Activated CD4-positive, alpha-beta memory T cell treated with anti-CD3 and anti-CD28 coated beads, Interleukin-2, amount 10 ng/mL, durations not matched to agents 7 days and 5 days (primary cell): ENCODE measurements at places on chromosomes 5 and 9. TPM values are rescaled to one million over a fixed set of nuclear protein-coding genes. Genes with fewer than 3 reads are reported as not detected.

GRCh38 chr5:67942421-67942820, 273.1 kb upstream of the PIK3R1 start:
- no peak overlapping the region for H3K27ac ChIP-seq
- peaks cover 2% of the 10 kb centered on the region for H3K27me3 ChIP-seq
- H3K4me3 ChIP-seq = no peak overlapping the region
- no peak for DNase-seq
- no peaks in the 10 kb centered on the region for H3K36me3 ChIP-seq

- no peak overlapping the region for H3K4me3 ChIP-seq
- no peaks in the 10 kb centered on the region for H3K27me3 ChIP-seq
- H3K36me3 ChIP-seq = no peaks in the 10 kb centered on the region
- H3K27ac ChIP-seq = no peak overlapping the region
- DNase-seq = no peak
Observed at GRCh38 chr5:143133721-143134120, 269.8 kb downstream of the NR3C1 start.

DNA sequence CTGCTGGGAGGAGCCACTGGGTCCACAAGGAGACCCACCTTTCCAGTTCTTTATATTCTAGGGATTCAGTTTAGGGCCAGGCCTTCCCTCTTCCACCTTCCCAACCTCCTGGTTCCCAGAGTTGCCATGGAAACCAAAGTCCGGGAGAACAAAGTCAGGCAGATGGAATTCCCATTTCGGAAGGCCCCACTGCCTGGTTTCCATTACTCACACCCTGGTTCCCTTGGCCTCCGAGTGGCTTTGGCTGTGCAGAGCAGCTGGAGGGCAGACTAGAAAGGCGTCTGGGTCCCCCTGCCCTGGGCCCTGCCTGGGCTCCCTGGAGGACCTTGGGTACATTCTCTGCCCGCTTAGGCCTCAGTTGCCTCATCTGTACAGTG, 136.1 kb downstream of the RGS3 start:
- H3K27ac ChIP-seq = no peak overlapping the region
- H3K27me3 ChIP-seq = no peaks in the 10 kb centered on the region
- H3K4me1 ChIP-seq = peaks cover 4% of the 10 kb centered on the region
- DNase-seq = no peak
- no peak overlapping the region for H3K4me3 ChIP-seq
- H3K36me3 ChIP-seq = peaks cover 4% of the 10 kb centered on the region

- no peak overlapping the region for H3K27ac ChIP-seq
- H3K4me3 ChIP-seq = no peak overlapping the region
- DNase-seq = no peak
- no peaks in the 10 kb centered on the region for H3K27me3 ChIP-seq
- no peaks in the 10 kb centered on the region for H3K4me1 ChIP-seq
- no peaks in the 10 kb centered on the region for H3K36me3 ChIP-seq
Observed at GRCh38 chr5:30099634-30100033, 1093.9 kb upstream of the CDH6 start.

GRCh38 chr5:86831128-86831527, 213.4 kb downstream of the COX7C start:
- no peak for DNase-seq
- no peaks in the 10 kb centered on the region for H3K4me1 ChIP-seq
- H3K27me3 ChIP-seq = peaks cover 2% of the 10 kb centered on the region
- no peaks in the 10 kb centered on the region for H3K36me3 ChIP-seq
- H3K27ac ChIP-seq = no peak overlapping the region

GRCh38 chr5:32285510-32286138, 27.1 kb downstream of the MTMR12 start:
- no peak overlapping the region for H3K4me3 ChIP-seq
- H3K27ac ChIP-seq = no peak overlapping the region
- DNase-seq = no peak
- H3K27me3 ChIP-seq = no peaks in the 10 kb centered on the region
- peaks cover 42% of the 10 kb centered on the region for H3K36me3 ChIP-seq
- peaks cover 27% of the 10 kb centered on the region for H3K4me1 ChIP-seq

DNA sequence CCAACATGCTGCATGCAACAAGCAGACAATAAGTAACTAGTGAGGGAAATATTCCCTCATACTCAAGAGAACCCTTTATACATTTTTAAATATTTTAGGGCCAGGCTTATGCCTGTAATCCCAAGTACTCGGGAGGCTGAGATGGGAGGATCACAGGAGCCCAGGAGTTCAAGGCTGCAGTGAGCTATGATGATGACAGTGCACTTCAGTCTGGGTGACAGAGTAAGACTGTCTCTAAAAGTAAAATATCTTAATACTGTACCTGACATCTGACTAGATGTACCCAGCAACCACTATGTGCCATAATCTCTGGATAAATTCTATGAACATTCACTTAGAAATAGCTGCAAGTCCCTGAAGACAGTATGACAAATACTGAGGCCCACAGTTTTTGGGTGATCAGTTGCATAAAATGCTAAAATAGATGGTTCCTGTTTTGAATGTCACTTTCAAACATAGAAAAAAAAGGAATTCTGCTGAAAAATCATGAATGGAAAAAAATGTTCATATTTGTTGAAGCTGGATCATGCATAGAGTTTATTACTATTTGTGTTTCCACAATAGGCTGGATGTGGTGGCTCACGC, 2.0 kb upstream of the C5orf15 start:
- H3K36me3 ChIP-seq = peaks cover 43% of the 10 kb centered on the region
- no peak for DNase-seq
- no peaks in the 10 kb centered on the region for H3K27me3 ChIP-seq
- H3K4me3 ChIP-seq = no peak overlapping the region
- peaks cover 36% of the 10 kb centered on the region for H3K4me1 ChIP-seq
- H3K27ac ChIP-seq = peak overlapping the region; percentile 85

- no peak for DNase-seq
- H3K36me3 ChIP-seq = no peaks in the 10 kb centered on the region
- no peak overlapping the region for H3K4me3 ChIP-seq
- no peaks in the 10 kb centered on the region for H3K27me3 ChIP-seq
- H3K4me1 ChIP-seq = peaks cover 5% of the 10 kb centered on the region
Observed at GRCh38 chr5:174464504-174465165, 259.7 kb upstream of the MSX2 start.

- no peaks in the 10 kb centered on the region for H3K36me3 ChIP-seq
- no peak overlapping the region for H3K27ac ChIP-seq
- no peaks in the 10 kb centered on the region for H3K27me3 ChIP-seq
- no peak for DNase-seq
Observed at GRCh38 chr9:137311986-137312851, 10.1 kb upstream of the NRARP start.

- no peaks in the 10 kb centered on the region for H3K27me3 ChIP-seq
- H3K27ac ChIP-seq = peak overlapping the region; percentile 71
- no peak for DNase-seq
Observed at GRCh38 chr9:134136996-134137299, 1.1 kb downstream of the WDR5 start.

DNA sequence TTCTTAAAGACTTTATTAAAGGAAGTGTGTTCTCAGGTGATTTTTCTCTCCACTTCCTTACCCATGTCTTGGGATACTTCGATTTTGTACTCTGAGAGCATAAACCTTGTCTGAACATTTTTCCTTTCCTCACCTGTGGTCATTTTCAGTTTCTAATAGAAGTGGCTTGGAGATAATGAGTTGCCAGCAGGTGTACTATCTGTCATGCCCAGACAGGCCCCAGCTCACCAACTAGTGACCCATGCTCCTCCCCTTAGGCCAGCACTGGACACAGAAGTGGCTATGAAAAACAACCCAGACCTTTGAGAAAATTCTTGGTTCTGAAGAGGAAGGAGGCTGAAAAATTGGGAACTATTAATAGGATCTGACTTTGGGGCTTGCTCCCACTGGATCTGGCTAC, 49.2 kb upstream of the SMIM32 start:
- no peaks in the 10 kb centered on the region for H3K36me3 ChIP-seq
- H3K4me1 ChIP-seq = no peaks in the 10 kb centered on the region
- DNase-seq = no peak

DNA sequence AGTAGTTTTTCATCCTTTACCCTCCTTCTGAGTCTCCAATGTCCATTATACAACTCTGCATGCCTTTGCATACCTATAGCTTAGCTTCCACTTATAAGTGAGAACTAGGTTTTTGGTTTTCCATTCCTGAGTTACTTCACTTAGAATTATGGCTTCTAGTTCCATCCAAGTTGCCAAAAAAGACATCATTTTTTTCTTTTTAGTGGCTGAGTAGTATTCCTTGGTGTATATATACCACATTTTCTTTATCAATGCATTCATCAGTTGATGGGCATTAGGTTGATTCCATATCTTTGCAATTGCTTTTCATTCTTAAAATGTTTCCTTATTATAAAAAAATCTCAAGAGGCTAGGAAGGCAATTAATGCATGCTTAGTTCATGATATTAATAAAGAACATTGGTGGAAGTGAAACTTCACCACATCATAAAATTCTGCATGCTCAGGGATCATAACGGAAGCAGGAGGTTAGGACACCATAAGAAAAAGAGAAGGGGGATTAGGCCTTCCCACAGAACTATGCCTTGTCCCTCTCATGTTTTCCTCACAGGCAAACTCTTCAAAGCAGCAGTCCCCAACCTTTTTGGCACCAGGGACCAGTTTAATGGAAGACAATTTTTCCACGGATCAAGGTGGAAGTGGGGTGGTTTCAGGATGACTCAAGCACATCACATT, 105.2 kb downstream of the FRMD3 start:
- no peak overlapping the region for H3K4me3 ChIP-seq
- peaks cover 1% of the 10 kb centered on the region for H3K27me3 ChIP-seq
- no peaks in the 10 kb centered on the region for H3K4me1 ChIP-seq
- H3K27ac ChIP-seq = no peak overlapping the region

DNA sequence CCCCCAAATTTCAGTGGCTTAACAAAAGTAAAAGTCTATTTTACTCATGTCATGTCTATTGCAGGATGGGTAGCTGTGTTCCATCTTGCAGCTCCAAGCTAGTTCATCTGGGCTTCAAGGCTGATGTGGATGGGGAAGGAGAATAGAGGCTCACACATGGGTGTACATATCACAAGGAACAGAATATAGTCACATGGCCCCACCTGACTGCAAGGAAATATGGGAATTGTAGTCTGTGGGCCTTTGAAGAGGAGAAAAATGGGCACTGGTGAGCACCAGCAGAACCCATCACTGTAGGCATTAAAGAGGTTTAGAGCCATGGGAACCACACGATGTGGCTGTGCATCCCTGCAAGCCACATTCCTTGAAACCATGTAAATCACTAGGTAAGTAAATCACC, 17.9 kb upstream of the TRIO start:
- no peak for DNase-seq
- no peaks in the 10 kb centered on the region for H3K27me3 ChIP-seq
- no peaks in the 10 kb centered on the region for H3K36me3 ChIP-seq
- no peaks in the 10 kb centered on the region for H3K4me1 ChIP-seq
- no peak overlapping the region for H3K4me3 ChIP-seq

DNA sequence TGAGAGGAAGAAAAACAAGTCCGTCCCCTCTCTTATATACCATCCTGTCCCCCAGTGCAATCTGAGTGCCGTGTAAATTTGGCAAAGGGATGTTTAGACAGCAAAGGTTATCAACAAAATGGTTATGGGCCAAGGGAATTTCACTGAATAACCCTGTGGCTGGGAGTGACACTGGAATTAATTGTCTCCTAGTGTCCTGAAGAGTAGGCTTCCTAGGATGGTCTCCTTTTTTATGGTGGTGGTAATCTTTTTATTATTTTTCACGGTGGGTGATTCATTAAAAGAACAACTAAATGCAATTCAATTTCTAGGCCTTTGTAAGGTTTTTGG, 244.2 kb downstream of the PIK3R1 start:
- no peak overlapping the region for H3K4me3 ChIP-seq
- H3K27me3 ChIP-seq = no peaks in the 10 kb centered on the region
- H3K36me3 ChIP-seq = no peaks in the 10 kb centered on the region

DNA sequence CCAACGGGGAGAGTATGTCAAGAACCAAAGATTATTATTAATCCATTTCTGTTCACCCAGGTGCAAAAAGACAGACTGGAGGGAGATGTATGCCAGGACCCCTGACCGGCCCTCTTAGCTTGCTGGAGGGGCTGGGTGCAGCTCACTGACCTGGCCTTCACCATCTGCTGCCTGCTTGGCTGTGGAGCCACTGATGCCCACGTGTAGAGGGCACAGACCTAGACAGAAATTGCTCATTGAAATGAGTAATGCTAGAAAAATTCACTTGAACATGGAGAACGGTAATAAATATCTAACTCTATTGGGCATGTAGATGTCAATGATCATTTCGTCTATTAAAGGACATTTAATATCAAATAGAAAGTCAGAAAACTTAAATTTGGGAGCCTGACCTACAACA, 58.8 kb upstream of the ERCC6L2 start:
- no peak overlapping the region for H3K4me3 ChIP-seq
- DNase-seq = no peak
- H3K27ac ChIP-seq = no peak overlapping the region
- peaks cover 8% of the 10 kb centered on the region for H3K36me3 ChIP-seq
- H3K27me3 ChIP-seq = peaks cover 12% of the 10 kb centered on the region

The GFPT2 gene
- total RNA-seq = not detected

The TNPO1 gene
- total RNA-seq = 67.1 TPM

The SLC6A18 gene
- total RNA-seq = not detected

The IFNA13 gene
- not detected for total RNA-seq

The PRR16 gene
- total RNA-seq = not detected

The PCDHA6 gene
- total RNA-seq = not detected

The SLC6A19 gene
- not detected for total RNA-seq

The PGM5 gene
- total RNA-seq = not detected
